AG08396 (cell line): ENCODE measurements at places on chromosomes 7 and 10.

- DNase-seq, result no peak
Observed at GRCh38 chr7:107318523-107319160, 149.8 kb downstream of the HBP1 start.

GRCh38 chr7:14839307-14839706 lies 63.2 kb downstream of the DGKB start:
- no peak for DNase-seq

- DNase-seq, result no peak
Observed at GRCh38 chr7:152072421-152072820, 46.9 kb downstream of the GALNT11 start.

DNA sequence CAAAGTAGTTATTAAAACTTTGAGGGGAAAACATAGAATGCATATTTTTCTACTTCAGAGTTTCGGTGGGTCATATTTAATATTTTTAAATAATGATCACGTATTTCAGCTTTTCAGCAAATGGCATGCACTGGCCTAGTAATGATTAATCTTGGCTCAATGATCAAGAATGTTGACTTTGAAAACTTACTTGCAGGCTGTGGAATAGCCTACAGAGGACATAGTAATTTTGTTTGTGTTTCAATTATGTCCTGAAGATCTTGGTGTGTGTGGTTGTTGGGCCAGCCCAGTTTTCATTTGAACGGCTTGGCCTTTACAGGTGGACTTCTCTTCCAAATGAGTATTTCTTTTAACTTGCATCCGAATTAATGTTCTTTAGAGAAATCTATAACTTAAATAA lies 35.1 kb downstream of the ADD3 start:
- DNase-seq, result no peak
